ENCODE measurements at places on chromosomes 12 and 14. TPM values are rescaled to one million over a fixed set of nuclear protein-coding genes. Genes with fewer than 3 reads are reported as not detected.
A peak's percentile ranks its signal among the peaks of the same experiment; 100 is the strongest.

The PLXNC1 gene
- total RNA-seq = 1.4 TPM

The KLHL33 gene
- total RNA-seq = 0.11 TPM

The SIX1 gene
- 9.4 TPM for total RNA-seq

The CBLN3 gene
- total RNA-seq = 8.3 TPM

The CCDC197 gene
- total RNA-seq = not detected

The ASPG gene
- 0.33 TPM for total RNA-seq

The TDRD9 gene
- total RNA-seq = not detected

The RD3L gene
- total RNA-seq = not detected

The IKZF4 gene
- total RNA-seq = 9.6 TPM

The LMNTD1 gene
- total RNA-seq = not detected

The PROX2 gene
- total RNA-seq = not detected

The ATG101 gene
- total RNA-seq = 44.6 TPM

The DHRS4 gene
- total RNA-seq = 24.1 TPM

The AKAP3 gene
- total RNA-seq = 3.0 TPM

The SRRM4 gene
- total RNA-seq = not detected

DNA sequence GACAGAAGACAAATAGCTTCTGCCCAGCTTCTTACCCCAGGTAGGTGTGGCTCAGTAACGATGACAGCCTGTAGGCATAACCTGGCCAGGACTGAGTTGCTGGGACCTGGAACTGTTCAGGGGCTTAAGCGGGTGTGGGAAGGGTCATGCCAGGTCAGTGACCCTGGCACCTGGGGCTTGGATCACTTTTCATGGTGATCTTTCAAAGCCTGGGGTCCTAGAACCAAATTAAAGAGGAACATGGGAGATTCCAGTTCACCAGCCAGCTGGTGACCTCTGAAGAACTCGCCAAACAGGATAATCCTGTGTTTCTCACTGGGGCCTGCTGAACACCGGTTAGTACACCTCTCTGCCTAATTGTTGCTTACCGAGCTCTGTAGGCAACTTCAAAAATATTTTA is 102.6 kb upstream of the LMNTD1 start:
- peak; percentile 70 for DNase-seq
- H3K36me3 ChIP-seq = no peaks in the 10 kb centered on the region
- peak overlapping the region; percentile 33 for H3K27ac ChIP-seq
- H3K4me1 ChIP-seq = peaks cover 20% of the 10 kb centered on the region
- no peak overlapping the region for H3K4me3 ChIP-seq

DNA sequence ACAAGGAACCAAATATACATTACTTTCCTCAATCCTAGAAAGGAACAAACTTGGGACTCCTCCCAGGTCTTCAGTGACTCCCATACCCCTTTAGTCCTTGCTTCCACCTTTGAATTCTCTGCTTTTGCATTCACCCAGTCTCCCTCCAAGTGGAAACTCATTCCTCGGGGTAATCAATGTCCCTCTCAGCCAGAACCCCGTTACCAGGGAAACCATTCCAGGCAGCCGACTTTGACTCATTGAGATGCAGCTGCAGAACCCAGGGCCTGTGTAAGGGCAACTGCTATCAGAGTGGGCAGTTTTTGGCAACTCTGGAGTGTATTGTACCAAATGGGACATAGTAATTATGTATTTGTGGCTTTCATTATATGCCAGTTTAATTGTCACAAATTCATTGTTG is 186.2 kb downstream of the NRXN3 start:
- no peak overlapping the region for H3K4me3 ChIP-seq
- H3K36me3 ChIP-seq = no peaks in the 10 kb centered on the region
- peaks cover 42% of the 10 kb centered on the region for H3K27me3 ChIP-seq
- no peaks in the 10 kb centered on the region for H3K4me1 ChIP-seq
- no peak overlapping the region for H3K27ac ChIP-seq
- DNase-seq = no peak

GRCh38 chr12:49086116-49086515 is 8.5 kb downstream of the DHH start:
- H3K27me3 ChIP-seq = no peaks in the 10 kb centered on the region
- no peak overlapping the region for H3K4me3 ChIP-seq
- no peaks in the 10 kb centered on the region for H3K36me3 ChIP-seq
- no peak for DNase-seq
- peaks cover 15% of the 10 kb centered on the region for H3K4me1 ChIP-seq

GRCh38 chr14:93301821-93302447 is 30.9 kb downstream of the BTBD7 start:
- peak; percentile 52 for DNase-seq
- no peaks in the 10 kb centered on the region for H3K27me3 ChIP-seq
- H3K36me3 ChIP-seq = no peaks in the 10 kb centered on the region
- H3K4me1 ChIP-seq = no peaks in the 10 kb centered on the region
- H3K27ac ChIP-seq = no peak overlapping the region

GRCh38 chr12:75560167-75560566 is 48.8 kb upstream of the KRR1 start:
- no peak overlapping the region for H3K27ac ChIP-seq
- no peak overlapping the region for H3K4me3 ChIP-seq
- no peaks in the 10 kb centered on the region for H3K36me3 ChIP-seq

GRCh38 chr14:32727832-32728231 is 210.8 kb upstream of the NPAS3 start:
- no peak for DNase-seq
- H3K4me3 ChIP-seq = no peak overlapping the region
- no peak overlapping the region for H3K27ac ChIP-seq

DNA sequence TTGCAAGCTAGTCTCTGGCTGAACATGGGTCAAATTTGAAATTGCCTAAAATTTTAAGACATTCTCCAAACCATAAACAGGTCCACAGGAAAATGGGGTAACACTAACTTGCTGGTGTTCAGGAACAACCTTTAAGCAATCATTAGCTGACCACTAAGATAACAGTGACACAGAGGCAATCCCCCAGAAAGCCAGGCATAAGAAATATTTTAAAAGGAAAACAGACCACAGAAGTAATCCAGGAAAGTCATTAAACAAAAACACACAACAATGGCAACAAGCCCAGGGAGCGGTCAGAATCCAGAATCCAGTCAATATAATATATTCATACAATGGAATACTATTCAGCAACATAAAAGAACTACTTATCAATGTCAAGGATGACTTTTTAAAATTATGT is 59.1 kb downstream of the LRP6 start:
- no peak overlapping the region for H3K27ac ChIP-seq
- H3K4me1 ChIP-seq = no peaks in the 10 kb centered on the region
- H3K27me3 ChIP-seq = no peaks in the 10 kb centered on the region
- H3K36me3 ChIP-seq = 0 out of 2 replicates have a peak, but pooled peaks cover 11% of the 10 kb centered on the region

DNA sequence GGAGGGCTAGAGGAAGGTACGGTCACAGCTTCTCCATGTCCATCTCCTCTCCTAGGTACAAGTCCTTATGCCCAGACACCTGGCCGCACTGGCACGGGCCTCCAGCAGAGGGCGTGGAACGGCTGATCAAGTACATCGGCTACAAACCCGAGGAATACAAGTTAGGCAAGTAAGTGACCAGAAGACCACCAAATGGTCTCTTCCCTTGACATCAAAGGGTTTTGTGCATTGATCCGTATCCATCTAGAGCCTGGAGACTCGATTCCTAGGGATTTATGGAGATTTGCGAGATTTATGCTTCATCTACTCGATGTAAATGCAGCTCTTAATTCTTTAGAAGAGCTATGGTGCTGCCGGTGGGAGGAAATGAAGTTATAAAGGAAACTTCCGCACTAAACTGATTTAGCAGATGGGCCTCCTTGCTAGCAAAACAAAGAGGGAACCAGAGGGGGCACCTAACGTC is 44.2 kb downstream of the KCTD10 start:
- no peak overlapping the region for H3K4me3 ChIP-seq
- H3K27me3 ChIP-seq = no peaks in the 10 kb centered on the region
- H3K27ac ChIP-seq = no peak overlapping the region
- H3K4me1 ChIP-seq = peaks cover 19% of the 10 kb centered on the region

GRCh38 chr14:77554816-77555599 is 56.4 kb upstream of the ISM2 start:
- no peak for DNase-seq
- H3K27ac ChIP-seq = no peak overlapping the region
- H3K36me3 ChIP-seq = peaks cover 28% of the 10 kb centered on the region
- no peaks in the 10 kb centered on the region for H3K4me1 ChIP-seq
- no peak overlapping the region for H3K4me3 ChIP-seq

GRCh38 chr12:18422871-18423270 is 161.6 kb downstream of the PIK3C2G start:
- H3K4me3 ChIP-seq = no peak overlapping the region
- no peaks in the 10 kb centered on the region for H3K36me3 ChIP-seq
- no peak overlapping the region for H3K27ac ChIP-seq

DNA sequence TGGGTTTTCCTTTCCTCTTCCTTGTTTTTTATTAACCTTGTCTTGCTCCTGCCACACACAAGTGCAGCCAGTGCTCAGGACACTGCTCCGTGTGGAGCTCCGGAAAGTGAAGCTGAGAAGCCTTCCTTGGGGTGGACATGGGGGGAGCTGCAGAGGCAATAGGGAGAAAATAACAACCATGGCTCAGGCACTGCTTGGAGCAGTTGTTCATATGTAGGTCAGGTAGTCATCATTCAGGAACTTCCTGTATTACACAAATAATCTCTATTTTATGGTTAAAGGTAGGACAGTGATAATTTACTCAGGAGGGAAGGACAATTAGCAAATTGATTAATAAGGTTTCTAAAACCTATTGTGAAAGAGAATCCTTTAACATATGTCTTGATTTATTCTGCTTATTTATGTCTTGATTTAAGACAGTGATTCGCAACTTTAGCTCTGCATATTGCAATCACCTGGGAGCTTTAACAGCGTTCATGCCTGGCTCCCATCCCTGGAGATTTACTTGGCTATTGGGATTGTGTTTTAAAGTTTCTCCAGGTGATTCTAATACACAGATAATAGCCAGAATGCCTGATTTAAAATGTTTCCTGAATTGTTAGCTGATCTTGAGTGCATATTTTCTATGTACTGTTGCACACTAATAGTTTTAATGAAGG is 92.1 kb downstream of the ETV6 start:
- no peak overlapping the region for H3K4me3 ChIP-seq
- H3K27me3 ChIP-seq = no peaks in the 10 kb centered on the region
- H3K4me1 ChIP-seq = peaks cover 28% of the 10 kb centered on the region
- no peak for DNase-seq
- no peaks in the 10 kb centered on the region for H3K36me3 ChIP-seq
- no peak overlapping the region for H3K27ac ChIP-seq

DNA sequence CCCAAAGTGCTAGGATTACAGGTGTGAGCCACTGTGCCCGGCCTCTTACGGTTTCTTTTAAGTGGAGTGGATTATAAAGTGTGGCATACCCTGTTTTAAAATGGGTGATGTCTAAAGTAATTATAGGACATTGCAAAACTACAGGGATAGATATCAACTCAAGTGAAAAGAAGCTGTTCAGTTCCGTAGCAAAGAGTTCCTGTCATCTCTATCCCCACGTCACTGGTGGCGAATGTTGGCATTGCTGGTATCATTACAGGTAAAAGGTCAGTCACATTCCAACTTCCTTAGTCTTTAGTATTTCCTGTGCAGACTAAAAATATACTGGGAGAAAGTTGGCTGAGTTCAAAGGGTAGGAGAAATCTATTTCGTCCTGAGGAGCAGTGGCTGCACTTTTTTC is 95.6 kb upstream of the SLC38A2 start:
- no peak for DNase-seq
- H3K27ac ChIP-seq = peak overlapping the region; percentile 37
- H3K4me1 ChIP-seq = peaks cover 46% of the 10 kb centered on the region
- H3K27me3 ChIP-seq = no peaks in the 10 kb centered on the region
- peaks cover 10% of the 10 kb centered on the region for H3K36me3 ChIP-seq
- H3K4me3 ChIP-seq = peak overlapping the region; percentile 23

GRCh38 chr12:88339966-88340365 is 197.9 kb downstream of the TMTC3 start:
- peaks cover under 1% of the 10 kb centered on the region for H3K4me1 ChIP-seq
- H3K4me3 ChIP-seq = no peak overlapping the region
- no peak for DNase-seq
- H3K36me3 ChIP-seq = no peaks in the 10 kb centered on the region
- no peaks in the 10 kb centered on the region for H3K27me3 ChIP-seq

DNA sequence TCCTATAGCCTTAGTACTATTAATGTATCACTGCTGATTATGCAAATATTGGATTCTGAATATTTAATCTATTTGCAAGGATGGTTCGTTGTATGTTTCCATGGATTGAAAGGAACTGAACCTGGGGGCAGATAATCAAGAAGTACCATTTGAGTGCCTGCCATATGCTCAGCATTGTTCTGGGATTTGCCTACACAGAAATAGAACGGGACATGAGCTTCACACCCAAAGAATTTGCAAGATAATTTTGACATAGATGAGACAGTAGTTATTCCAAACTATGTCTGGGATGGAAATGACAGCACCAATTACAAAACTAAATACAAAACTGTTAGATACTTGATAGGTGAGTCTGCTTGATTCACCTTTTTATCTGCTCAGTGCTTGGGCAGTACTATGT is 132.7 kb upstream of the NPAS3 start:
- no peak for DNase-seq
- no peaks in the 10 kb centered on the region for H3K36me3 ChIP-seq
- no peaks in the 10 kb centered on the region for H3K27me3 ChIP-seq
- no peaks in the 10 kb centered on the region for H3K4me1 ChIP-seq

- DNase-seq = peak; percentile 8
- no peaks in the 10 kb centered on the region for H3K27me3 ChIP-seq
- H3K4me3 ChIP-seq = no peak overlapping the region
- H3K36me3 ChIP-seq = no peaks in the 10 kb centered on the region
- H3K4me1 ChIP-seq = no peaks in the 10 kb centered on the region
- no peak overlapping the region for H3K27ac ChIP-seq
Observed at GRCh38 chr12:26017484-26018211, 59.2 kb downstream of the RASSF8 start.

DNA sequence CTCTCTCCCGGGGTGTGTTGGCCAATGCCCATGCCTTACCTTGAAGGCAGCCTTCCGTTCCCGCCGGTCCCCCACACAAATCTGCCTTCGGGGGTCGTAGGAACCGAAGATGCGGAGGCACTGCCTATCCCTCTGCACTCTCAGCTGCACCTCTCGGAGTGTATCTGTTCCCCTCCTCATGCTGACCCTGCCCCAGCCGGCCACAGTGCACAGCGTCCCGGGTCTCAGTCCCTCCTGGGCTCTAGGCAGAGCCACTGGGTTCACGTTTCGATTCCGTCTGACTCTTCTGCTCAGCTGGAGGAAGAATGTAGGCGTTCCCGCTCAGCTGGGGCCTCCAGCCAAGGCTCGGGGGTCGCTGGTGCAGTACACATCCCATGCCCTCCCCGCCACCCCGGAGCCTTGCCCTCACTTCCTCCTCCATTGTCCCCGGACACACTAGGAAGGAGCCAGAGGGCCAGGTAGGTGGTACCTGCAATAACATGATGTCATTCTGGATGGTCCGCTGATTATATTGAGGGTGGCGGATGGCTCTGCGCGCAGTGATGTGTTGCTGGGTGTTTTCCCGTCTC is 1.8 kb downstream of the CTSG start:
- no peak for DNase-seq
- H3K4me3 ChIP-seq = no peak overlapping the region
- H3K4me1 ChIP-seq = no peaks in the 10 kb centered on the region

- 0 out of 2 replicates have a peak, but pooled peaks cover 5% of the 10 kb centered on the region for H3K27me3 ChIP-seq
- H3K36me3 ChIP-seq = no peaks in the 10 kb centered on the region
- no peak overlapping the region for H3K4me3 ChIP-seq
- no peaks in the 10 kb centered on the region for H3K4me1 ChIP-seq
- no peak overlapping the region for H3K27ac ChIP-seq
Observed at GRCh38 chr12:24821691-24822090, 127.2 kb downstream of the BCAT1 start.

All from PC-9 (cell line).